ENCODE measurements at places on chromosomes 2 and 18.

DNA sequence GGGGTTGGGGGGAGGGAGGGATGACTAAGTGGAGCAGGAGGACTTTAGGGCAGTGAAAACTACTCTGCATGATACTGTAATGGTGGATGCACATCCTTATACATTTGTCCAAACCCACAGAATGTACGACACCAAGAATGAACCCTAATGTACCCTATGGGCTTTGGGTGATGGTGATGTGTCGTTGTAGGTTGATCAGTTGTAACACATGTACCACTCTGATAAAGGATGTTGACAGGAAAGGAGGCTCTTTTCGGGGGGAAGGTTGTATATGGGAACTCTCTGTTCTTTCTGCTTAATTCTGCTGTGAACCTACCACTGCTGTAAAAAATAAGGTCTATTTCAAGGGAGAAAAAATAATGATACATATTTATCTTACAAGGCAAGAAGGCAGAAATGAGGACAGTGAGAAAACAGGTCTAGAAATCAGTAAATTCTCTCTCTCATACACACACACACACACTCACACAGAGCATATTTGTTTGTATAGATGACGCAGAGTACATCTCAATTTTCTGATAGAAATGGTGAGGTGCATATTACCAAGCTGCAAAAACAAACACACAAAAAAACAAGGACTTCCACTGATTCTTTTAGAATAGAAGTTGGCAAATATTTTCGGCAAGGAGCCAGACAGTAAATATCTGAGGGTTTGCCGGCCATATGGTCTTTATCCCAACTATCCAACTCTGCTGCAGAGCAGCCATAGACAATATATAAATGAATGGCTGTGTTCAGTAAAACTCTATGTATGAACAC is 20.2 kb downstream of the FAM124B start:
- no peak for DNase-seq

GRCh38 chr2:69469375-69469774 is 32.1 kb upstream of the NFU1 start:
- no peak for DNase-seq

DNA sequence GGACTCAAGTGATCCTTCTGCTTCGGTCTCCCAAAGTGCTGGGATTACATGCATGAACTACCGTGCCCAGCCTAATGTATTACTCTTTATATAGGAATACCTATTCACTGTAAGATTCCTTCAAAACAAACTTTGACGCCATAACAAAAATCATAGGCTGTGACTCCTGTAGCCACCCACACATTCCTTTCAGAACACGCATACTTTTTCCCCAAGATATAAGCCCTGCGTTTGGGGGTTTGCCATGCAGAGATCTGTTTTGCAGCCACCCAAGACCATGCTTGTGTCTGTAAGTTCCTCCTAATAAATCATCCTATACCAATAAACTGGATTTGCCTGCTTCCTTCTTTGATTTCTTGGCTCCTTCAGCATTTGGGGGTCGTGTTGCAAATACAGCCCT is 46.0 kb upstream of the STON1 start:
- no peak for DNase-seq

DNA sequence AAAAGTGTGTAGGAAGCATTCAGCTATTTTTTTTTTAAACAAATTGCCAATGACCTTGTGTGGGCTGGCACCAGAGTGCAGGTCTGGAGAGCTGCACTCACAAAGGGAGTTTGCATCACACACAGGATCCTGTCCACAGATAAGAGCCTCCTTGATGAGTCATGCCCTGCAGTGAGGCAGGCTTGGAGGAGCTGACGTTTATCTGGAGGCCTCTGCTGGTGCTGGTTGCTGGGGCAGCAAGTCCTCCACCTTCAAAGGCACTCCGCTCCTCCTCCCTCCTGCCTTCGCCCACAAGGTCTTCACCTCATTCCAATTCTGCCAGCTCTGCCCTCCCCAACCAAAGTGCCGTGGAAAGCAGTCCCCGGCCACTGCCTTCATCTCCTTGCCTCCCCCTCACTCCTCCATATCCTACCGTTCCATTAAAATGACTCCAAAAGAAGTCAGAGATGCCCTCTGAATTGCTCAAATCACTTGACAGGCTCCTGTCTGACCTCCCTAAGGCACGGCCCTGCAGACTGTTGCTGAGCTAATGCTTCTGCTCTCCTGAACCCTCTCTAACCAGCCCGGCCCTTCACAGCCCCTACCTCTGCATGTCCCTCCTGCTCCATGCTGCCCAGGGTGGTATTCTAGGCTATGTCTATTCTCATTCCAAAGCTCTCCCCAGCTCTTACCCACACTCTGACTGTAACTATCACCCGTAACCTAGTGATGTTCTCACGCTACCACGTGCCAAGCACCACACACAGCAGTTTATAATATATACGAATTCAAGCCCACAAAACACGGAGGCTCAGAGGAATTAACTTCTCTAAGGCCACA is 30.9 kb downstream of the LONRF2 start:
- DNase-seq, result no peak

DNA sequence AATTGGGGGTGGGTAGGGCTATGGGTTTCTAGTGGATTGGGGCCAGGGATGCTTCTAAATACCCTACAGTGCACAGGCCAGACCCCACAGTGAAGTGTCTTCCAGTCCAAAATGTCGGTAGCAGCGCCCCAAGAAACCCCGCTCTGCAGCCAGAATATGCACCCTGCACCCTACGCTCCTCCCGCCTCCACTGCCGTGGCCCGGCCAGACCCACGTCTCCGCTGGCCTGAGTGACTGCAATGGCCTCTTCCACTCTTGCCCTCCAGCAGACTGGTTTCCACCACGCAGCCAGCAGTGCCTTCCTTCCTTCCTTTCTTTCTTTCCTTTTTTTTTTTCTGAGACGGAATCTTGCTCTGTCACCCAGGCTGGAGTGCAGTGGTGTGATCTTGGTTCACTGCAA is 91.4 kb upstream of the TAF1B start:
- no peak for DNase-seq

GRCh38 chr2:106167067-106167466 is 27.0 kb downstream of the UXS1 start:
- DNase-seq, result no peak

DNA sequence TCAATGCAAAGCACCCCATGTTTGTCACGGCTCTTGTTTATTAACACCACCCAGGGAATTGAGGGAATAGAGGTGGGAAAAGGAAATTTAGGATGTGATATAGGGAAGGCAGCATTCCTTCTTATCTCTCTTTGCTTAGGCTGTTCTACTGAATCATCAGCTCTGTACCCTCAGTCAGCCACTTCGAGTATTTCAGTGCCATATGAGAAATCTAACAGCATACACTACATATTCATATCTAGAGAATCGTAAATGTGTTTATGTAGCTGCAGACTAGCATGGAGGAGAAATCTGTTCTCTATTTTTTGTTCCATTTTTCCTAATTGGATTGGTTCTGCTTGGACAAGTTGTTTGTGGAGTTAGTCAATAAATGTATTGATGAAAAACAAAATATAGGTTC is 187.8 kb downstream of the CTNNA2 start:
- DNase-seq, result no peak

DNA sequence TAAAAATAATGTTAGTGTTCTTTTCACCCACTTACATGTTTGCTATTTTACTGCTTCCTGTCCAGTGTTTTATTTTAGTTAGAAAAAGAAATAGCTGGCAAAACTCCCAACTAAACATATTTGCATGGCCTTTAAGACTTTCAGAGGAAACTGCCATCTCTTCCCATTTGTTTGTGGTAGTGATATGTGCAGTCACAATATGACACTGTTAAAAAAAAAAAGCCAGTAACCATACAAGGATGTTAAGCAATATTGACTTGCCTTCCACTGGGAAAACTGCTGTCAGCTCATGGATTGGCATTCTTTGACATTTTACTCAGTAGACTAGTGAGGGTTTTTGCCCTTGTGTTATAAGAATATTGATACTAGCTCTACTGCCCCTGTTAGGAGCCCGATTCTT is 29.1 kb downstream of the XIRP2 start:
- no peak for DNase-seq
